ENCODE measurements at places on chromosomes 2 and 18.

GRCh38 chr2:41966431-41966893 lies 81.4 kb upstream of the PKDCC start:
- DNase-seq = no peak

GRCh38 chr2:11043245-11043644 lies 112.0 kb upstream of the SLC66A3 start:
- no peak for DNase-seq

DNA sequence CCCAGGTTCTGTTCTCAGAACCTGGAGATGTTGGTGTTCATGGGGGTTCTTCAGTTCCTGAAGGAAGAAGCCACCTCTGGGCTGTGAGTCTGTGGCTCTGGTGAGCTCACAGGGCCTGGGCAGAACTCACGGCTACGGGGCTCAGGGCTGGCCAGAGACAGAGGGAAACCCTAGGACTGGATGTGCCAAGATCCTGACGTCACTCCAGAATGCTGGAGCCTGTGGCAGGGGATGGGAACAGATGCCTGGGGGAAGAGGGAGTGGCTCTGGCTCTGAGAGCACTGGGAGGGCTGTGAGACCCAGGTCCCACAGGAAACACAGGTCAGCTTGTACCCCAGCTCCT lies at the start of gene OTOF:
Gene OTOF (minus strand): TSS at position 214 of the 343 bp plus-strand sequence.
- no peak for DNase-seq

GRCh38 chr2:9690716-9691498 lies 60.1 kb upstream of the YWHAQ start:
- DNase-seq = no peak

- no peak for DNase-seq
Observed at GRCh38 chr2:233032551-233033320, at the start of gene NEU2. TSS of gene NEU2 (plus strand) at chr2:233032672. CDS start at chr2:233032672, 0 bp downstream.

DNA sequence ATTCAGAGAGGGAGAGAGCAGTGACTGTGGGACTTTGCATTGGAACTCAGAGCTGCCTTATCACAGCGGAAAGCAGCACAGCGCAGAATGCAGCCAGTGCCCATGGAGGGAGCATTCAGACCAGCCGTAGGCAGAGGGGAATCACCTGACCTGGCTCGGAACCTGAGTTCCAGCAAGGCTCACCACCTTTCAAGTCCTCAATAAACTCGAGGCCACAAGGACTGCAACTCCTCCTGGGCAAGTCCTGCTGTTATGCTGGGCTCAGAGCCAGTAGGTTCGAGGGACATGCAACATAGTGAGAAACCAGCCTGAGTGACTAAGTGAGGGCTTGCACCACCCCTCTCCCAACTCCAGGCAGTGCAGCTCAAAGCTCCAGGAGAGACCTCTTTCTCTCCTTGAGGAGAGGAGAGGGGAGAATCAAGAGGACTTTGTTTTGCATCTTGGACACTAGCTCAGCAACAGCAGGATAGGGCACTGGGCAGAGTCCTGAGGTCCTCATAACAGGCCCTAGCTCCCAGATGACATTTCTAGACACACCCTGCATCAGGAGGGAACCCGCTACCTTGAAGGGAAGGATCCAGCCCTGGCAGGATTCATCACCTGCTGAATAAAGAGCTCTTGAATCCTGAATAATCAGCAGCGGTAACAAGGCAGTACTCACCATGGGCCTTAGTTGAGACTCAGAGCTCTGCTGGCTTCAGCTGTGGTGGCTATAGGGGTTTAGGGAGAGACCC lies 136.8 kb upstream of the OTOS start:
- no peak for DNase-seq

GRCh38 chr2:6872394-6872793 lies 5.2 kb upstream of the RSAD2 start:
- DNase-seq = no peak

DNA sequence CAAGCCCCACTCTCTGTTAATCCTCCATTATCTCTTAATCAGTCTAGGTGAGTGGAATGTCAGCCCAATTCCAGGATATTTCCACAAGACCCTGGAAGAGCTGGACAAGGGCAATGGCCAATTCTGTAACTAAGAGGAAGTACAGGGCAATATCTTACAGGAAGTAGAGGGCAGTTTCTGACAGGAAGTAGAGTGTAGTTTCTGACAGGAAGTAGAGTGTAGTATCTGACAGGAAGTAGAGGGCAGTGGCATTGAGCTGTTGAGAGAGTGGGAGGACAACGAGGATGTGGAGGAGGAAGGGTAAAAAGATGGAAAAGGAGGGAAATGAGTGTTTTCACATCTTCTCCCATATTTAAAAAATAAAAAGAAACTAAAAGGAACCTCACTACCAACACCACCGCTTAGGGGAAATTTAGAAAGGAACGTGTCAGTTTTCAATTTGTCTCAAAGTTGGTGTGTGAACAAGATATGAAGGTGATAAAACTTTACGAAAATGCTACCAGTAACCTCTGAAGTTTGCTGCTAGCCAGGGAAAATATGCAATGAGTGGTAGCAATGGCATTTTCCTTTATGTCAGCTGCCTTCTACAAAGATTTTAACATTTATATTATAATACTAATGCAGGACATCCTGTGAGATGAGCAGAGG lies 430.9 kb upstream of the HNRNPA3 start:
- DNase-seq = peak; percentile 8

DNA sequence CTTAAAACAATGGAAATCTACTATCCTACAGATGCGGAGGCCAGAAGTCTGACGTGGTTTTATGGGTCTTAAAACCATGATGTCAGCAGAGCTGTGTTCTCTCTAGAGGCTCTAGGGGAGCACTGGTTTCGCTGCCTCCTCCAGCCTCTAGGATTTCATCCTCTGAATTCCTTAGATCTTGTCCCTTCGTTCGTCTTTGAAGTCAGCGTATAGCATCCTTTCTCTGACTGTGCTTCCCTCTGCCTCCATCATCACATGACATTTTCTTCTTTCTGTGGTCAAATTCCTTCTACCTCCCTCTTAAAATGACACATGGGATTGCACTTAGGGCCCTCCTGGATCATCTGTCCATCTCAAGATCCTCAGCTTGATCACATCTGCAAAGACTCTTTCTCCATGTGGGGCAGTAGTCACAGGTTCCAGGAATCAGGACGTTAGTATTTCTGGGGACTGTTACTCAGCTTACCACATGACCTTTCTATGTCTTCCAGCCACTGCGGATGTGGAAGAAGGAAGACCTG lies 22.7 kb upstream of the NCK2 start:
- DNase-seq = no peak

GRCh38 chr2:15936277-15937104 lies 3.9 kb upstream of the MYCN start:
- no peak for DNase-seq

- DNase-seq = no peak
Observed at GRCh38 chr2:232290668-232291067, 87.9 kb upstream of the ALPP start.

DNA sequence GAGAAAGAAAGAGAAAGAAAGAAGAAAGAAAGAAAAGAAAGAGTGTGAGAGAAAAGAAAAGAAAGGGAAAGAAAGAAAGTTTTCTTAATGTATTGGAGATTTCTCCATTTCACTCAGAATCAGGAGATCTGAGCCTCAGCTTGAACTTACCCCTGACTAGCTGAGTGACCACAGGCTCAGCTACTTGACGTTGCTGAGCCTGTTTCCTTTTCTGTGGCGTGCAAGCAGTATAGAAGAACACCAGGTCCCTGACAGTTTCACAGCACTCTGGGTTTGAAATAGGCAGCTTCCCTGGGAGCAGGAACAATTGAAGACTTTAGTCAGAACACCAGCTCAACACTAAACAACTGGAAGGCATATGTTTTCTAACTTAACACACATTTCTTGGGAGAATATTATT lies 44.7 kb downstream of the MARCO start:
- no peak for DNase-seq

GRCh38 chr18:3458952-3459853 lies 9.2 kb downstream of the TGIF1 start:
- no peak for DNase-seq

- DNase-seq = no peak
Observed at GRCh38 chr2:221850076-221850475, 278.0 kb upstream of the EPHA4 start.

Data from DND-41 (cell line).